ENCODE measurements at places on chromosomes 7 and 10.
A peak's percentile ranks its signal among the peaks of the same experiment; 100 is the strongest.

GRCh38 chr7:106050746-106051117 is 61.4 kb downstream of the SYPL1 start:
- no peak for DNase-seq

- no peak for DNase-seq
Measured at GRCh38 chr7:52831321-52831720, 204.1 kb upstream of the POM121L12 start.

DNA sequence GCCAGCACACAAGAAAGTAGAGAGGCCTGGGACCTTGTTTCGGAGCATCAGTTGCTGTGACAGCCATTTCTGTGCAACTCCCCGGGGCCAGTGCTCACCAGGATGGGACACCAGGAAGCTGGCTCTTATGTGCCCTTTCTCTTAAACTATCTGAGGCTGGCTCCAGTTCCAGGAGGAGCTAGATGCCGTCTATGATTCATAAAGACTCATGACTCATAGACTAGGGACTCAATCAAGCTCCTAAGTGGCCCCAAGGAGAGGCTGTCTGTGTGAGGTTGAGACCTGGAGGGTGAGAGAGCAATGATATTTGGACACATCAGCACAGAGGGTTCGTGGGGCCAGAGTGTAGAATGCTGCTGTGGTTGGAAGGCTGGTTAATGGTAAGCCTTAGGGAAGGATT is 580.1 kb downstream of the CCSER2 start:
- no peak for DNase-seq

- no peak for DNase-seq
Measured at GRCh38 chr10:100730725-100731406, 14.5 kb upstream of the PAX2 start.

DNA sequence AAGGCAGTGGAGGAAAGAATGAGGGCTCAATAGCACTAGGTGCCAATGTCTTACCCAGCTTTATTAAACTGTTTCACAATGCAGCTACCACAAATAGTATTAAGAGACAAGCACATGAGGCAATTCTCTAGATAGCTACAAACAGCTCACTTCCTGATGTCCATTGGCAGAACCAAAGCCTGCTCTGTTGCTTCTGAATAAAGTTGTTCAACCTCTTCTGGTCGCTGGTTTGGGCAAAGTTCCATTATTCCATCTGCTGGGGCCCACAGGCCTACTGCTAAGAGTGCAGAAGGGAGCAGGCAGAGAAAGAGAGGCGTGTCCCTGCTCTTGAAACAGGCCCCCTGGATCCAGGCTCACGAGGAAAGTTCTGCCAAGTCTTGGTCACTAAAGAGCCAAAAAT is 173.9 kb downstream of the ZNF438 start:
- no peak for DNase-seq

- DNase-seq = no peak
Measured at GRCh38 chr10:47020471-47020870, 109.2 kb downstream of the PTPN20 start.

- DNase-seq = no peak
Measured at GRCh38 chr10:114391599-114391998, 12.7 kb downstream of the AFAP1L2 start.

DNA sequence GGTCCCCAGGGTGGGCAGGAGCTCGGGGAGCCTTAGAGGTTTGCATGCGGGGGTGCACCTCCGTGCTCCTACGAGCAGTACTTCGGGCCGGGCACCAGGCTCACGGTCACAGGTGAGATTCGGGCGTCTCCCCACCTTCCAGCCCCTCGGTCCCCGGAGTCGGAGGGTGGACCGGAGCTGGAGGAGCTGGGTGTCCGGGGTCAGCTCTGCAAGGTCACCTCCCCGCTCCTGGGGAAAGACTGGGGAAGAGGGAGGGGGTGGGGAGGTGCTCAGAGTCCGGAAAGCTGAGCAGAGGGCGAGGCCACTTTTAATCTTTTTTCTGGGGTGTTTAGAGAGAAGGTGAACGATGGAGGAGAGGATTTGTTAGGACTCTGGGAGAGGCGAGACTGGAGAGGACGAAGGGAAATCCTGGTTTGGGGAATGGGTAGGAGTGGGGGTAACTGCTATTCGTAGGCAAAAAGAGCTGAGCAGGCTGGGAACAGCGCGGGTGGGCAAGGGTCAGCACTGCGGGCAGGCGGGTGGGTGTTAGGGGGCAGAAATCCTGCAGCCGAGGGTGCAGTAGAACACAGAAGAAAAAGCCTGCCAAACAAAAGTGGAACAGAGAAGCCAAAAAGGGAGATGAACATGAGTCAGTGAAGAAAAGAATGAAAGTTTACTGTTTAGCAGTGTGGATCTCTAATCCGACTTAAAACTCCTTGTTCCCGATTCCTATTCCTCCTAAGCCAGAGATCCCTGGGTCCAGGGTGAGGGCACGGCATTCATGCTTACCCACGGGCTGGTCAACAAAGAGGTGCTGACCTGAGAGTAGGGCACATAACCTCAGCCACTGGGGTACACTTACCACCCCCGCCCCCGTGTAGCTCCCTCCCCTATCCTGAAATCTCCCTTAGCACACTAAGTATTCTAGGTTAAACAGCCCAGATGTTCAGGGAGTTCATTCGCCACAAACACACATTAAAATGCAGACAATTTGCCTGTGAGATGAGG is 26.9 kb downstream of the PRSS2 start:
- peak; percentile 45 for DNase-seq

DNA sequence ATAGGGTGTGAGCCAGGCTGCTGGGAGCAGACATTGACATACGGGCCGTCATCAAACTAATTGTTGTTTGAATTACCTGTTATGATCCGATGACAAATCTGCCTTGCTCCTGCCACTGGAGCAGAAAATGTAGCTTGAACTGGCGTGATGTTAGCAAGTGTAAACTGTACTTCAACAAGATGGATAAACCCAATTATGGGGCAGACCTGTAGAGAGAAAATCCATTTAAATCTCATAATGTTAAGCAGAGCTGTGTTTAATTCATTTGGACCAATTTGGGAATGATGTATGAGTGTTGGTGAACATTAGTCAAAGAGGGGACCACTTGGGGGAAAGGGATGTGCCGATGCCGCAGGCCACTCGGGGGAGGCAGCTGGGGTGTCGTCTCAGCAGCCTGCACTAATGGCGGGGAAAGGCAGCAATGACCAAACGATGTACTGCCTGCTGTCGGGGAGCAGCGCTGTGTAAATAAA is 27.4 kb downstream of the TCF7L2 start:
- DNase-seq = no peak

GRCh38 chr10:11009471-11010308 is 8.0 kb upstream of the CELF2 start:
- DNase-seq = peak; percentile 36

GRCh38 chr10:6347391-6347951 is 144.7 kb downstream of the PFKFB3 start:
- DNase-seq = peak; percentile 66

DNA sequence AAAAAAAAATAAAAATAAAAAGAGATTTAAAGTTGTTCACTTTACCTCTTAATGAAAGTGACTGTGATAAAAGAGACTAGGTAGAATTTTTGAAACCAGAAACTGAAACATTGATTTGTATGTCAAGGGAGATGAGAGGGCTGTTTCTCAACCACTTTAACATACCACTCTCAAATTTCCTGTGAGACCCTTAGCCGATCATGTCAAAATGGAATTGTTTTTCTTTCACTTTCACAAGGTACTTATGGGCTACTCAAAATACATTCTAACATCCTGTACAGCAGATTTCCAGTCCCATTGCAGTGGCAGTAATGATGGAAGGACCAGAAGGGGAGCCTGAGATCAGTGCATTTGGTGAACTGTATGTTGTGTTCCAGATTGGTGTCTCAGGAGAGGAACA is 261.2 kb downstream of the PPP1R3A start:
- DNase-seq = no peak

DNA sequence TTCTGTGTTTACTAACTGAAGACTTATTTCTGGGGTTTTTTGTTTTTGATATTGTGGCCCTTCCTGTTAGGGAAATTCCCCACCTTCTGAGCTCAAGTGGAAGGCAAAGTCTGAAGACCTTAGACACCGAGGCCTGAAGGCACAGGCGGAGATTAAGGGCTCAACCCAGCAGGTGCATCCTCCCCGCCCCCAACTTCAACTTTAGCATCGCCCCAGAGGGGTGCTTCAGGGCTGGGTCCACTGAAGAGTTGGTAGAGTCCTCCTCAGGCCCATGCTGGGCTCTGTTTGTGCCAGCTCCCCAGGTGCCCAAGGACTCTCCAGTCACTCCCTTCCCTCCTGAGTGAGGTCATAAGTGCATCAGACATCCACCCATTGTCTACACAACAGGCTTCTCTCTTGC is 9.4 kb upstream of the PPIA start:
- no peak for DNase-seq

GRCh38 chr7:24949884-24950283 is 30.1 kb downstream of the OSBPL3 start:
- no peak for DNase-seq

DNA sequence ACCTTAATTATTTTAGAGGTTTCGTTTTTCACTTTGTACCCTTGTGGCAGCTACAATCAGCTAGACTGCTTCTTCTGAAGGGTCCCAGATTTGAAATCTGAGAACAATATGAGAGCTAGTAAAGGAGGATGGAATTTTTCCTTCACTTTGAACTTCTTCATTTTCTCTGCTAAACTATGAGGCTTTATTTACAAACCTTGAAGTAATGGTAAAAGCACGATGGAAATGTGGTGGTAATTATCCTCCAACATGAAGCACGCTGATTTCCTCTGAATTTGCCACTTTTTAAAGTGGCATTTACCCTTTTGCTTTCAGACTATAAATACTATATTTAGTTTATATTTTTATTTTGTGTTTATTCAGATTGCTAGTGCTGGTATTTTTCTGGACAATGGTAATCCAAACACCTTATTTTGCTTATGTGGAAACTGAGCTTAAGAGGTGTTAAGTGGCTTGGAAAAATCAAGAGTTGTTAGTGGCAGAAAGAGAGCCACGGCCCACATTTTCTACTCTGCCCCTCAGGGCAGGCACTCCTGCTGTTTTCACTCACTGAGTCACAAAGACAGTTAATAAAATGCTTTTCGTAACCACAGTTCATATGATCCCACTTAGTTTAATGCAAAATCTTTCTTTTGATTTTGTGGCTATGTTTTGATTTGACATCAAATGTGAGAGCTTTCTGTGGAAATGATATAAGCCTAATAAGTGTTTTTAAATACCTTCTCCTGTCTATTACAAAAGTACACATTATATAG is 2.7 kb downstream of the SSMEM1 start:
- DNase-seq = no peak

GRCh38 chr10:106825576-106826364 is 338.7 kb downstream of the SORCS1 start:
- DNase-seq = no peak

DNA sequence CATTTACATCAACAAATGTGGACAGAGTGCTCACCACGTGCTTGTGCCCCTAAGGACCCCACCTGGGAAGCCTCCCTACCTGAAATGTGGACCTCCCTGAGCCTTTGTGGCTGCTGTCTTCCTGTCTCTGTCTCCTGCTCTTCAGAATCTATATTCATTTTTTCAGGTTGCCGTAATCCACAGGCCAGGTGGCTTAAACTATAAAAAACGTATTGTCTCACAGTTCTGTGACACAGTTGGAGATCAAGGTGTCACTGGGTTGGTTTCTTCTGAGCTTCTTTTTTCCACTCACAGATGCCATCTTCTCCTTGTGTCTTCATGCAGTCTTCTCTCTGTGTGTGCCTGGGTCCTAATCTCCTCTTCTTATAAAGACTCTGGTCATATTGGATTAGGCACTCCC is 5.6 kb upstream of the VSTM4 start:
- DNase-seq = no peak

GRCh38 chr10:120598386-120598785 is 141.4 kb downstream of the PLPP4 start:
- DNase-seq = no peak

- no peak for DNase-seq
Measured at GRCh38 chr7:111101856-111102646, 11.1 kb downstream of the LRRN3 start.

GRCh38 chr7:51764976-51765375 is 448.4 kb upstream of the COBL start:
- DNase-seq = no peak

- DNase-seq = no peak
Measured at GRCh38 chr10:36496758-36497157, 628.6 kb upstream of the ANKRD30A start.

DNA sequence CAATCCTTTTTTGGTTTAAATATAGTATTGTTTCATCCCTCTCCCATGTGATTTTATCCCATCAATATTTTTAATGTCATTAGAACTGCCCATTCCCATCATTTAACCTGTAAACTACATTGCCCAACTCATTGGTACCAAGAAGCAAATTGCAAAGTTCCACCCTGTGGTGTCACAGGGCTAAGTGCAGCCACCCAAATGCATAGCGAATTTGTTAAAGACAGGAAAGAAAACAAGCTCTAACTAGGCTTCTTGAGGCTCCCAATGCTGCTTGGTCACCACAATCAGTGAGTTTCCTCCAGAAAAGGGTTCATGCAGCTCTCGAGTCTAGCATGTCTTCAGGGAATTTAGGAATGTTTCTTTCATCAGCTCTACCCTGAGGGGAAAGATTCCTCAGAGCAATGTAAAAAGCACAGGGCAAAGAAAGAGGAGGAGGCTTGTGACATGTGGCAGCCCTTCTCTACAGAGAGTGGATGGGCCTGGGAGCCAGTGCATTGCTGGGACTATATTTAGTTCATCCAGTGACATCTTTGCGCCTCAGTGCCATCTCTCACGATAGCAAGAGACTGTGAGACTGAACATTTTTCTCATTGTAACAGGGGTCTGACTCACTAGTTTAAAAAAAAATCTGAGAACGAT is 58.1 kb downstream of the CAV1 start:
- no peak for DNase-seq

DNA sequence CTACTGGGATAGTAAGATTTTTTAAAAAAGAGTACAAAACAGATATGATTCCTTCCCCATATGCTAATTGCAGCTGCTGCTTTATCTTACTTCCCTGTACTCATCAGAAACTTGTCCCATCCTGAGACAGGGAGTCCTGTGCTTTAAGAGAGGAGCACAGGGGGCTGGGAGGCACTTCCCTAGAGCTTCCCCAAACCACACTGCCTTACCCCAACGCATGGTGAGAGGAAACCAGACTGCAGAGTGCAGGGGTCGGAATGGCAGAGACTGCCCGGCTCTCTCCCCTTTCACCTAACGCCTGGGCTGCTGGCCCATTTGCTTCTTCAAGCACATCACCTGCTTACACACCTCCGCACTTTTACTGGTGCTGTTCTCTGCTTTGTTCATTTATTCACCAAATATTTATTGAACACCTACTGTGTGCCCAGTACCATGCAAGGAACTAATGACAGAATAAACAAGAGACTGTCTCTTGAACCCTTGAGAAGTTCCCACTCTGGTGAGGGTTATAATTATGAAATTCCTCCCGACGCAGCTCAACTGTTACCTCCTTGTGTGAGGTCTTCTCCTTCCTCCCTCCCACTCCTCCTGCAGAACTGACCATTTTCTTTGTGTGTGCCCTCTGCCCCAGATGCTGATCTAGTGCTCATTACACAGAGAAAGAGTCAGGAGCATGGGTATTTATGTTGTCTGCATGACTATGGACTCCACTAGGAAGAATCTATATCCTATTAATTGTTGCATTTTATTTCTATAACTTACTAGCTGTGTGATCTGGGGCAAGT is 289.7 kb downstream of the TCF7L2 start:
- no peak for DNase-seq

GRCh38 chr7:133186060-133186459 is 66.8 kb upstream of the EXOC4 start:
- no peak for DNase-seq

- no peak for DNase-seq
Measured at GRCh38 chr7:50594734-50595485, 29.7 kb upstream of the DDC start.

Measured in naive thymus-derived CD8-positive, alpha-beta T cell (primary cell).